ENCODE measurements at places on chromosomes 13 and 19.

DNA sequence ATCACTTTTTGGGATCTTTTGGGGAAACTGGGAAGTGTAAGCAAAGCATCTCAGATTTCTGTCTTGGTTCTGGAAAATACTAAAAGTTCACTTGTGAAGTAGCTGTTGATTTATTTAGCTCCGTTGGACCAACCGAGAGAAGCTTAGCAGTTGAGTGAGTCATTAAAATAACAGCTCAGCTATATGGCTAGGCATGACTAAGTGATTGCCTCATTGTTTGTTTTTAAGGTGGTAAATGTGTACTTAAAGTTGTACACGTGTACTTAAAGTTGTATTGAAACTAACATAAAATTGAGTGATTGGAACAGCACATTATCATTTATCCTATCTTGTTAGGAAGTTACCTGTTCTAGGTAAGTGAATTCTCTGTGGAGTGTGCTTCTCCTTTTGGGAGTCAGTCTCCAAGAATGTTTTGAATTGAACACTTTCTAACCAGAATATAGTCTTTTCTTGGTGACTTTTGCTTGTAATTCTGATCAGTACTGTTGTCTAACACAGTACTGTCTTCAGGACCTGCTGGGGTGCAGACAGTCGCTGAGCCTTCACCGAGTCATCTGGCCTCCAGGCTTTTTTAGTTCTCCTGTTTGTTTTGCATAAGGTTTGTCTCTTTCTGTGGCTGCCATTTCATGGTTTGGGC, 2.9 kb upstream of the DCUN1D2 start:
- DNase-seq = no peak

GRCh38 chr13:114320065-114320464, 5.8 kb downstream of the CHAMP1 start:
- DNase-seq = no peak

- no peak for DNase-seq
Observed at GRCh38 chr13:111879719-111880118, 187.2 kb upstream of the SOX1 start.

DNA sequence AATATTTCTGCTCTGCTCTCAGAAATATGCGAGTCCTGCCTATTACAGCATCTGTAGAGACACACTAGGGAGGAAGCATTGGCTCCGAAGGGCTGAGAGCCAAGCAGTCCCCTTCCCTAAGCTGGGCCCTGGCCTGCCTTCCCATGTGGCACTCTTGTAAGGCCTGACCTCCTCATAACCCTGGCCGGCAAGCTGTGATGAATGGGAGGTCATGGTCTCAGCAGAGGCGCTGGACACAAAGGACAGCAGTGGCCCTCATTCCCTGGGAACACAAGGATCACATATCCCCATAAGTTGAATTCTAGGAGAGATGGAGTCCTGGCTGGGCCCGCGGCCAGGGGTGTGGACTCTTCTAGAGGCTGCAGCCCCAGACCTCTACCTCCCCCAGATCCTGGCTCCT, 483.3 kb downstream of the ZNF536 start:
- DNase-seq = no peak

DNA sequence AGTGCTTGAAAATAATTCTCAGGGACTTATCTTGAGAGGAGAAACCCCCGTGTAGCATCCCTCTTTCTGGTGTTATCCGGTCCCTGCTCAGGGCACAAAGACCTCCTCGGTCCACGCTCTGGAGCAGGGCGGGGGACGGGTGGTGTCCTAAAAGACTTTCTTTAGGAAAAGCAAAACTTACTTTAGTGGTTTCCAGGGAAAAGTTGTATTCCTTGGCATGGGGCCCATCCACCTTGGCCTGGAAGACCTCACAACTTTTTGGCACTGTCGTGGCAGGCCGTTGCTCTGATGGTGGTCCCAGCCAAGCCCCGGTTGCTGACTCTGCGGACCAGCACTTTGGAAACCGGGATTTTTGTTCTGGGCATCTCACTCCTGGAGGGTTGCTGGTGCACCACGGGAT, 2.7 kb downstream of the AMER2 start:
- no peak for DNase-seq

GRCh38 chr13:111031531-111031961, 83.6 kb upstream of the ARHGEF7 start:
- DNase-seq = no peak

GRCh38 chr19:40671404-40671803, 19.0 kb downstream of the NUMBL start:
- no peak for DNase-seq

GRCh38 chr19:15893477-15893876, 4.4 kb downstream of the CYP4F2 start:
- no peak for DNase-seq

DNA sequence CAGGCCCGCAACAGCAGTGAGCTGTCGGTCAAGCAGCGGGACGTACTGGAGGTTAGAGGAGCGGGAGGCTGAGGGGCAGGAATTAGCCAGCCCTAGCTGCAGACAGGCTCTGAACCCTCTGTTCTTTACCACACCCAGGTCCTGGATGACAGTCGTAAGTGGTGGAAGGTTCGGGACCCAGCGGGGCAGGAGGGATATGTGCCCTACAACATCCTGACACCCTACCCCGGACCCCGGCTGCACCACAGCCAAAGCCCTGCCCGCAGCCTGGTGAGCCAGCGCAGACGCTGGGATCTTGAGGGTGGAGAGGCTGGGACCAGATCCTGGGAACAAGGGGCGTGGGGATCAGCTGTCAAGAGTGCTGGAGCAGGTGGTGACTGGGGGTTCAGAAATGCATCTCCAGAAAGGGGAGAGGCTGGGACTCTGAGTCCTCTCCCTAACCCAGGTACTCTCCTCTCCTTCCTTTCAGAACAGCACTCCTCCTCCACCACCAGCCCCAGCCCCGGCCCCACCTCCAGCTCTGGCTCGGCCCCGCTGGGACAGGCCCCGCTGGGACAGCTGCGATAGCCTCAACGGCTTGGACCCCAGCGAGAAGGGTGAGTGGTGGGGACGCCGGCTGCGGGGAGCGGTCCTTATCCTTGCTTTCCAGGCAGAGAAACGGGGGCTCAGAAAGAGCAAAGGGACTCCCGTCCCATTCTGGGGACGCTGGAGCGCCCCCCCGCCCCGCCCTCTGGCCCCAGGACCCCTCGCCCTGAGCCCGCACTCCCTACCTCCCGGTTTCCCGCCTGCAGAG, 10.4 kb downstream of the EPS8L1 start:
- DNase-seq = no peak

DNA sequence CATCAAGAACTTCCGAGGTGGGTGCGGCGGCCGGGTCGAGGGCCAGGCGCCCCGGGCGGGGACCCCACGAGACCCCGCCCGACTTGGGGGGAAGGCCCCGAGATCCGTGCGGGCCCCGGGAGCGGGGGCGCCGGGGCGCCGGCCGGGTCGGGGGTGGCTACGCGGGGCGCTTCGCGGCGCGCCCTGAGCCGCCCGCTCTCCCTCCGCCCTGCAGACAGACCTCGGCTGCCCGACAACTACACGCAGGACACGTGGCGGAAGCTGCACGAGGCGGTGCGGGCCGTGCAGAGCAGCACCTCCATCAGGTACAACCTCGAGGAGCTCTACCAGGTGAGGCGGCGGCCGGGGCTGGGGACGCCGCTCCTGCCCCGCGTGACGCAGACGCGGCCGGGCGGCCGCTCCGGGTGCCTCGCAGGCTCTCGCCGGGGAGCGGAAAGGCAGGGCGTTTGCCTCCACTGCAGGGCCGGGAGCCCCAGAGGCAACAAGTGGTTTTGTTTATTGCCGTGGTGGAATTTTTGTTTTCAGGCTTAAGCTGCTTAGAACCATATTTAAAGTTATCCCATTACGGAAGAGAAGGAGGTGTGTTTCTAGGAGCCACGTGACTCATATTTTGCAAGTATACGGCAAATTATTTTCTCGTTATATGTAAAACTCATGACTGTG, 477 bp downstream of the CUL4A start:
- DNase-seq = peak; percentile 73

DNA sequence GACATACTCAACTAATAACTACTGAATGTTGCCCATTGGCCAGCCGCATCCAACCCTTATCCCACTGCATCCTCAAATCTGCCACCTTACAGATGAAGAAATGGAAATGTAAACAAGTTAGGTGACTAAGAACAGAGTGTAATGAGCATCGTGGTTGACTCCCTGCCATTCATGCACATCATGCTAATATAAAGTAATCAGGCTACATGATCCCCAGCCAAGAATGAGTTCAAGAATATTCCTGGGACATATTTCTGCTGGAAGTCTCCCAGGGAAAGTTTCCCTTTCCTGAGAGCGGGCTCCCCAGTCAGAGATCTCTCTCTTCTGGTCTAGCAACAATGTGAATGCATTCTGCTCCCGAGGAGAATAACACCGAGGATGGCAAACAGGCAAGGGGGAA, 55.9 kb upstream of the SERP2 start:
- DNase-seq = no peak

DNA sequence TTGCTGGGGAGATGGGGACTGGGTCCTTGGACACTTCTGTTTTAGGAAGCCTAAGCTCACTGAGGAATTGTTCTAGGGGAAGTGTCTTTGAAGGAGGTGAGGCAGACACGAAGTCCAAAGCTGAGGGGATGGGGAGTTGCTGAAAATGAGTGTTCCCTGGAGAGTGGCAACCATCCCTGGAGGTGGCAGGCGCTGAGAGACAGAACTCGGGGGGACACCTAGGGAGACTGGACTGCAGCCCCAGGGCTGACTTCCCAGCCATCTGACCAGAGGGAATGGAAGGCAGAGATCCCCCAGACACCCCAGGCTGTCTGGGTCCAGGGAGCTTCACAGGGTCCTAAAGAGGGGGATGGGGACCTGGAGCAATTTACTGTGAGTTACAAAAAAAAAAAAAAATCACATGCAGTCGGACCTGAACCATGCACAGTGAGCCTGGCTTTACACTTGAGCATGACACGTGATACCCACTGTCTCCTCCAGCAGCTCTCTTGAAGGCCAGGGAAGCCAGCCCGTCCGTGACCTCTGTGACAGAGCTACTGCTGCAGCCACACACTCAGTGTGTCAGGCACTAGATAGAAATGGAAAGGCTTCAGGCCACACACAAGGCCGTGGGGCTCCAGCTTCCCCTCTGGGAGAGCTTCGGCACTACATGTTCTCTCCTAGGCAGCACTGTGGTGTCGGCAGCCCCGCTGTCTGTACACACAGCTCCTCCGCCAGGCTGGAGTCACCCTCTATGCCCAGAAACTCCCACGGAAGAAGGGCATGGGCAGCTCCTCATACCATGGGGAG, 77.1 kb upstream of the KCTD15 start:
- no peak for DNase-seq

GRCh38 chr13:110246530-110246929, 60.4 kb downstream of the COL4A1 start:
- DNase-seq = no peak

DNA sequence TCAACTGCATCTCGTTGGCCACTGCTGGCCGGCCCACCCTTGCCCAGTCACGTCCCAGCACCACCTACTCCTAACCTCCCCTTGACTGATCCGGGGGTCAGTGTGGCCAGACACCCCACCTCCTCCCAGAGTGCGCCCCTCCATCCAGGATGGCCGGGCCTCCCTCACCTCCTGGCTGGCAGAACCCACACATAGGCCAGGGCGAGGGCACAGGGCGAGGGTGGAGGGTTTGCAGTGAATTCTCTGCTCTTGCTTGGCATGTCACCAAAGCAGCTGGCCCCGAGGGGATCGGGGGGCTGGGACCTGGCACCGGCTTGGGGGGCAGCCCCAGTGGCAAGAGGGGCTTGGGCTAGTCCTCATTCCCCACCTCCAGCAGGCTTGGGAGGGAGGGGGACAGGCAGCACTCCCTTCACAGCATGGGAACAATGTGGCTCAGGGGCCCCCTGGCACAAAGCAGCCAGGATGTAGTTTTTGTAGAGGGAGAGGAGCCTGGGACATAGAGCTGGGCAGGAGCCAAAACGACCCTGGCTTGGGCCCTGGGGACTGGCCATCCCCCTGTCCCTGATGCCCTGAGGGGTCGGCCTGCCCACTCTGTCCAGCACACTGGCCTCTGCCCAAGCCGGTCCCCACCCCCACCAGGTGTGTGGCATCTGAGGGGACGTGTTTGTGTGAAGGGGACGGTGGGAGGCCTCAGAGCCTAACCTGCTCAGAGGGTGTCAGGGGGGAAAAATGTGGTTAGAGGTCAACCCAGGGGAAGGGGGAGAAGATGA, 28.5 kb upstream of the ASF1B start:
- no peak for DNase-seq

DNA sequence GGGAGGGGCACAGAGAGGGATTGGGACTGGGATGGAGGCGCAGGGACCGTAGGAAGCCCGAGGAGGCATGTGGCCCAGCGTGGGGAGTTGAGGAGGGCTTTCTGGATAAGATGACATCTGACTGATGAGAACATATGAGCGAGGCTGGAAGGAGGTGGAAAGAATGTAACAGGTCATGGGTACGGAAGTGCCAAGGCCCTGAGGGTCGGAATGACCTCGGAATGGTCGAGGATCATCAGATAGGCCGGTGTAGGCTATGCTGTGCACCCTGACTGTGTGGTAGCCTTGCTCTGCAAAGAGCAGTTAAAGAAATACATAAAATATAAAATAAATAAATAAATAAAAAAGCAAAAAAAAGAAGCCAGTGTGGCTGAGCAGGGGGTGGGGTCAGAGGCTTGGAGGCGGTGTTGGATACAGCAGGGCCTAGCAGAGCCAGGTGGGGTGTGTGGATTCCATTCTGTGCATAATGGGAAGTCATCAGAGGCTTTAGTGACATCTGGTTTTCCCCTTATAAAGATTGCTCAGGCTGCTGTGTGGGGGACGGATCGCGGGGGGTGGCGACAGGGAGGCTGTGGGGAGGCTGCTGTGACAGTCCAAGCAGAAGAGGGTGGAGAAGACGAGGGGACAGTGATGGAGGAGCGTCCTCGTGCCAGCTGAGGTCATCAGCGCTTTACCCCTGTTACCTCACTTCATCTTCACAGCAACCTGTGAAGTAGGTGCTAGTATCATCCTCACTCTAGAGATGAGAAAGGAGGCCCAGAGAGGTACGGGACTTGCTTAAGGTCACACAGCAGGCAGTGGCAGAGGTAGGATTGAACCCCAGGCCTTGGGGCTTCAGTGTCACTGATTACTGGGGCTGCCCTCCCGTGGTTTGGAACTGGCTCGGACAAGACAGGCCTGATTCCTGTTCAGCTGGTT, 5.0 kb downstream of the PAK4 start:
- DNase-seq = no peak

DNA sequence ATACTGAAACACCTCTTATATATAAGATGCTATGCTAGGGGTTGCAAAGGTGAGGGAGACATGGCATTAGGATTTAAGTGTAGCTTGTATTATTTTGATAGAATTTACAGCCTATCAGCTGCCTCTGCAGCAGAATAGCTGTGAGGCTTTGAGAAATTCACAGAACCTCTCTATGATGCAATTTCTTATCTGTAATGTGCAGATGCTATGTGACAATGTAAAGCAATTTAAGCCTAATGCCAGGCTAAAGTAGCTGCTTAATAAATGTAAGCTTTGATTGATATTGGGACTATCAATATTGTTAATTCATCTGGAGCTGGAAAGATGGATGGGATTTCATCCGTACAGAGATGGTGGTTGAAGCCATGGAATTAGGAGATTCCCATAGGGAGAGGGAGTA, 1.6 kb downstream of the ADGRE3 start:
- DNase-seq = no peak

GRCh38 chr19:11422163-11423065, 3.3 kb upstream of the RGL3 start:
- peak; percentile 43 for DNase-seq

- DNase-seq = no peak
Observed at GRCh38 chr13:23722726-23723453, 152.7 kb downstream of the TNFRSF19 start.
